HuH-7.5 (cell line): ENCODE measurements at places on chromosomes 1 and 21.

DNA sequence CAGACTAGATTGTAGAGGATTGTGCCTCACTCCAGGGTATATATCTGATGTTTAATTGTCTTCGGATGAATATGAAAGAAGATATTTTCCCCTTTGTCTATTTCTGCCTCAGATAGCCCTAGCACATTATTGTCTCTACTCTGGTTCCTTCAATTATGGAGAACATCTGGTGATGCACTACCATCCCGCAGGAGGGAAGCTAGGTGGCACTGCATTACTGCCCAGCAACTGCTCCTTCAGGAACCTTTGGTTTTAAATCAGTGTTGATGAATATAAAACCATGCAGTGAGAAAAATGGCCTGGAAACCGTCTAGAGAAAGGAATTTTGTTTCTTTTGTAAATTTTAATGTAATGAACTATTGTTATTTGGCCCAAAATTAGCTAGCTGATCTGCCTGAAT lies 68.5 kb downstream of the GPR88 start:
- DNase-seq, result no peak

GRCh38 chr1:199691540-199691939 lies 336.0 kb upstream of the NR5A2 start:
- DNase-seq, result no peak

GRCh38 chr1:17011092-17011438 lies 663 bp downstream of the ATP13A2 start:
- peak; percentile 30 for DNase-seq

- no peak for DNase-seq
These were observed 89.8 kb upstream of the WLS start for GRCh38 chr1:68322096-68322495.

DNA sequence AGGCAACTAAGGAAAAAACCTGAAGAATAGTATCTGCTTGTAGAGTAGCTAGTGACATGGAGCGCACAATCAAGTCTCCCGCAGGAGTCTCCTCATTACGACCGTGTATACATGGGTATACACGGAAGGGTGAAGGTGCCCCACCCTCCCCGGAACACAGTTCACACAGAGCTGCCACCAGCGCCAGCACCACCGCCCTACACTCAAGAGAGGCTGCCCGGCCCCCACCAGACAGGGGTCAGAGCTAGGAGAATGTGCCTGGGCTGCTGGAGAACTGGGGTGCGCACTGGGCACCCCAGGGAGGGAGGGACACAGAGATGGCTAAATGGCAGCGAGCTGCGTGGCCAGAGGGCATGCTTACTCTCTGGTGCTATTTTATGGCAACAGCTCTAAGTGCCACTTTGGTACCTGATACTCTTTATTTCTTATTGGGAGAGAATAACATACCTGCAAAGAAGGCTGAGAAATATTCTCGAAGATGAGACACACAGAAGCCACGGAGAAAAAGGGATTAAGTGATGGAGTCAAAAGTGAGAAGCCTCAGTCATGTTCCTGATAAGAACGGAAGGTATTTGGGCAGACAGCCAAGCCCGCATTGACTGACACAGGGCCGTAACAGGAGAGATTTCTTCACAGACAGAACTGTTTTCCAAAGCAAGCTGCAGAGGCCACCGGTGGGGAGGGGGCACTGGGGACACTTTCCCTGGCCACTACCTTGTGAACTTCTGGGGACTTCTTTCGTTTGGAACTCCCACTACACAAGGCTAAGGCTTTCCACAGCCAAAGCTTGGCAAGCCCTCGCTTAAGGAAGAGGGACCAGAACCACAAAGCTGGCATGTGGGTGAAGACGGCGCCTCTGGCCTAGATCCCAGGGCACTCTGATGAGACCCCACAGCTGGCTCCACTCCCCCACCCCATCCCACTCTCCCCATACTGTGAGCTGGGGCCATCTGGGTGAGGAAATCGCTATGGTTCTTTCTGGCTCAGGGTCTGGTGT lies 108.0 kb downstream of the PGBD5 start:
- peak; percentile 56 for DNase-seq

GRCh38 chr1:192159014-192159413 lies 752 bp downstream of the RGS18 start:
- DNase-seq, result no peak

DNA sequence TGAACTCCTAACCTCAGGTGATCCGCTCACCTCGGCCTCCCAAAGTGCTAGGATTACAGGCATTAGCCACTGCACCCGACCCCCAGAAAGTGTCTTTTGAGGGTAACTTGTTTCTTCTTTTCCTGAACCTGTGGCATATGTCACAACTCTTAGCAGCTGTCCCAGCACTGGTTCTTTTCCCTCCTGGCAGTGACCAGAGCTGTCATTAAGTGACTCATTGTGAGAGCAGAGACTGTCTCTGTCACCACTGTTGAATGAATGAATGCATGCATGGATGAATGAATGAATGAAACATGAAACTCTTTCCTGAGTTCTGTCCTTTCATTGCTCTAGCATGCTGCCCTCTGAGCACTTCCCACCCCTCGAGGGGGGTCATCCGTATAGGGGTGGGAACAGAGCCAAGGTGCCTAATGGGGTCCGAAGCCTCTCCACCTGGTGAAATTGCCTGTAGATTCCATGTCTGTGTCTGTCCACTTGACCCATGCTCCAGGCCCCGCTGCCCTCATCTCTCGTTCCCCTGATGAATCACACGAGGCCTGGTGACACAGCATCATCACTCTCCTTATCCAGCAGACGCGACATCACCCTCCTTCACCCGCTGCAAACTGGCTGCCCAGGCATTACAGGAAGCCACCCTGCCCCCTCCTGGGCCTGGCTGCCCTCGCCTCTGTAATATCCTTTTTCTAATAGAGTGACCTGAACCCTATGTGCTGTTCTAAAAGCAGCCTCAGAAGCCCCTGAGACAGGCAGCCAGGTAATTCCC lies 75.0 kb downstream of the IGSF21 start:
- no peak for DNase-seq

DNA sequence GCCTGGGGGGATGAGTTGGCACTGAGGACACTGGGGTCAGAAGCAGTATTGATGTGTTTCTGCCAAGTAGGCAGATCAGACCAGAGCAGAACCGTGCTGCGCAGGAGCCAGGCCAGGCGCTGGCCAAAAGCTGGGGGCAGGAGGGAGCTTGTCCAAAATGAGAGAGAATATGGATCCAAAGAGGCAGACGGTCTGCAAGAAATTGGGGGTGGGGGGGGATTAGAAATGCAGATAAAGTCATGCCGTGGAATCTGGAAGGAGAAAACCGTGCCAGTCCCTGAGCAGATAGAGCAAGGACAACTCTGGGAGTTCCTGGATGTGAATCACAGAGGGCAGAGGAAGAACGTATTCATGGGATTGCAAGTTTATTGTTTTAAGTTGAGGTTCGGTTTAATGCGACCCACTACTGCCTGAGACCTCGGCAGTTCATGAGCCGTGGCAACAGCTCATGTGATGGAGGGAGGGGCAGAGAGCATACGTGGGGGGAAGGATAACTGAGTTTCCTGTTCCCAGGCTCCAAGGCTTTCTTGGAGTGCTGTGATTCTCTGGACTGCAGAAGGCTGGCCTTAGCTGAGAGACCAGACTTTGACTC lies 224.0 kb downstream of the FGGY start:
- DNase-seq, result no peak

GRCh38 chr1:116820369-116820768 lies 66.1 kb downstream of the CD2 start:
- no peak for DNase-seq

GRCh38 chr1:116763787-116764465 lies 9.7 kb downstream of the CD2 start:
- DNase-seq, result peak; percentile 76

DNA sequence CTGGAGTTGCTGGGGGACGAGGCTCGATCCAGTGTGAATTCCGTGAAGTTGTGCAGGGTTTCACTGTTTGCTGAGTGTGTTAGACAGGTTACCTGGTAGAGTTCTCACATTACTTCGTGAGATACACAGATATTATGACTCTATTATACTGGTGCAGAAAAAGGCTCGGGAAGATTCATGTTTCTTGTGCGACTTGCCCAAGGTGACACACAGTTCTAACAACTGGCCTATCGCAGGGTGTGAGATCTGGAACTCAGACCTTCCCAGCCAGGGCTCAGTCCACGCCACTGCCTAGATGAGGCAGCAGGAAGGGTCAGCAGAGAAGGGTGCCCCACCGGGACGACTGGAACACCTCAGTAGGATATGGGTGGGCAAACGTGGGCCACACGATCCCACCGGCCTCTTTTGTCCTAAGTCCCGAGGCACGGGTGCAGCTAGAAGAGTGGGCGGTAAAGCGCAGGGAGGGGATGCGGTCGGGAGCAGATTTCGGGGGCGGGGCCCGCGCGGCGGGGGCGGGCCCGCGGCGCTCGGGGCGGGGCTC lies 296 bp upstream of the RNPEP start:
- peak; percentile 59 for DNase-seq

GRCh38 chr1:61160526-61160925 lies 78.2 kb downstream of the NFIA start:
- DNase-seq, result no peak

DNA sequence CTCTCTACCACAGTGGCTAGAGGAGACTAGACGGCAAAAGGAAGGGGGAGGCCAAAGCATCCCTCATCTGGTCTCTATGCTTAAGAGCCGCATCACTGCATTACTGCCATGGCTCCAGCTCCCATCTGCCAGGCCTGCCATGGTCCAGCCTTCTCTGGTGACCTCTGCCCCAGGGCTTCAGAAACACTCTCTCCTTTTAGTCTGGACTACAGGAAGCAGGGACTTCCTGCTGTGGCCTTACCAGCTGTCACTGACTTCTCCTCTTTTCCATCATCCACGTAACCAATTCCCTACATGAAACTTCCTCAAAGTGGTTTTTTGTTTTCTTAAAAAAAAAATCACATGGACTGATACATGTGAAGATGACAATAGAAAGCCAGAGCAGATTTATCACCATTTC lies 323.1 kb upstream of the NFIA start:
- no peak for DNase-seq

DNA sequence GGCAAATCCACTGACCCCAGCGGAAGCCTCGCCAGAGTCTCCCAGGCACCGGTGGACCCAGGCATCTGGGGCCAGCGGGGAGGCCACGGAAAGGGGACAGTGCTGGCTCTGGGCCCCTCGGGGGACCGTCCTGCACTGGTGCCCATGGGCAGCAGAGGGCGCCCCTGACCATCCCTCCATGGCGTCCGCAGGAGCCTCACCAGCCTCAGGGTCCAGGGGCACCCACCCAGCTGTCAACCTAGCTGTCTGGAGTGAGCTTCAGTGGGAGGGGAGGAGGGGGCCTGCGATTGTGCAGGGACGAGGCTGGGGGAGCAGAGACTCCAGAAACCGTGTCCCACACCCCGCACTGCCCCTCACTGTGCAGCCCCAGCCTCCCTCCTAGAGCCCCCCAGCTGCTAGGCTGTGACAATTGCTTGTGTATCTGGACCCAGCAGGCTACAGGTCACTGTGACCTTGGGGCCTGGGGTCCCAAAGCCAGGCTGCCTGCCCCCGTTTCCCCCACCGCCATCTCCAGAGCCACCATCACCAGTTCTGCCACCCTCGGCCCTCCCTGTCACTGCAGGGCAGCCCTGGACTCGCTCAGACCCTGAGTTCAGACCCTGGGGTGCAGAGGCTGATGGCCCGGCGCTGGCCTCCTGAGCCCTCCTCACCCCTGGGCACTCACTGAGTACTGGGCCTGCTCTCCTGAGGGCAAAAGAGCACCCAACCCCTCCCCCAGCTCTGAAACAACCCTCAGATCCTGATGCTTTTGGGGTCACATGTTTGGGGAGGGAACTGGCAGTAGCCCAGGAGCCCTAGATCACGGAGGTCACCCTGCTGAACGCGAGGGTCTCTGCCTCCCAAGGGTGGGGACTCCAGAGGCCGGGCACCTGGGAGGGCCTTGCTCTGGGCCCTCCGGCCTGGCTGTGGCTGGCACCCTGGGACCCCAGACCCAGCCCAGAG lies 10.6 kb upstream of the COL6A1 start:
- peak; percentile 69 for DNase-seq

GRCh38 chr1:27650539-27651175 lies 15.7 kb upstream of the FGR start:
- DNase-seq, result no peak

GRCh38 chr1:204728456-204728855 lies 42.9 kb upstream of the LRRN2 start:
- DNase-seq, result no peak

GRCh38 chr1:204514828-204515227 lies 1.4 kb upstream of the MDM4 start:
- no peak for DNase-seq

GRCh38 chr1:177311111-177311510 lies 140.4 kb downstream of the BRINP2 start:
- DNase-seq, result no peak

- no peak for DNase-seq
These were observed 65.0 kb downstream of the LRRC40 start for GRCh38 chr1:70140343-70140742.

- no peak for DNase-seq
These were observed 512.6 kb downstream of the MRPL39 start for GRCh38 chr21:25094695-25095094.

GRCh38 chr1:221777431-221778072 lies 35.7 kb upstream of the DUSP10 start:
- DNase-seq, result no peak

GRCh38 chr1:22500058-22500457 lies 48.4 kb downstream of the ZBTB40 start:
- DNase-seq, result no peak

GRCh38 chr1:184424157-184424556 lies 37.3 kb downstream of the C1orf21 start:
- no peak for DNase-seq

DNA sequence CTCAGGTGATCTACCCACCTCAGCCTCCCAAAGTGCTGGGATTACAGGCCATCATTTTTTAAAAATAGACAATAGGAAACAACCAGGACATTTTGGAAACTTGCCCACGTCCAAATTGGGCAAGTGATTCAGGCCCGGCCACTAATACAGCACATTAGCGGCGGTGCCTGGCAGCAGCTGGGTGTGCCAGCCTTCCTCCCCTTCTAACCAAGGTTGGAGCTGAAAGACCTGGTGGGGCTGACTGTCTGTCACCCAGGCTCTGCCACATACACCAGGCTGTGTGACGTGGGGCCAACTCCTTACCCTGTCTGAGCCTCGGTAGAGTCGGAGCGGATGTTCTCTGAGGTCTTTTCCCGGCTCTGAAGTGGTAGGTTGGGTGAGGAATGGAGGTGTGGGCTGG lies 29.6 kb upstream of the TMEM51 start:
- DNase-seq, result no peak

DNA sequence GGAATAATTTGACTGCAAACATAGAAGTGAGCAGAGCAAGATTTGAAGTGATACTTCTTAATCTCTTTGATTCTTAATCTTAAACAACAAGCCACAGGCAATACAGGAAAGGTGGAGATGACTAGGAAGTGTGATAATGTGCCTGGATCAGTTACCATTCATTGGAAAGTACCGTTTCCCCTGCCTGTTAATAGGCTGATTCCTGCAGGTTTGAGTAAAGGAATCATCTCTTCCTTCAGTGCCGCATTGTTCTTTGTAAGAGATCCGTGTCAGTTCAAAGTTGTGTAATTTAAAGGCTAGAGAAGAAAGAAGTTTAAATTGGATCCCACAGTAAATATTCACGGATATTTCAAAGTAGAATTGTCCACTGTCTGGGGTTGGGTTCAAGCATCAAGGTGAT lies 43.5 kb upstream of the BCL10 start:
- DNase-seq, result no peak
